ENCODE measurements at places on chromosomes 2 and 18.
A peak's percentile ranks its signal among the peaks of the same experiment; 100 is the strongest.

DNA sequence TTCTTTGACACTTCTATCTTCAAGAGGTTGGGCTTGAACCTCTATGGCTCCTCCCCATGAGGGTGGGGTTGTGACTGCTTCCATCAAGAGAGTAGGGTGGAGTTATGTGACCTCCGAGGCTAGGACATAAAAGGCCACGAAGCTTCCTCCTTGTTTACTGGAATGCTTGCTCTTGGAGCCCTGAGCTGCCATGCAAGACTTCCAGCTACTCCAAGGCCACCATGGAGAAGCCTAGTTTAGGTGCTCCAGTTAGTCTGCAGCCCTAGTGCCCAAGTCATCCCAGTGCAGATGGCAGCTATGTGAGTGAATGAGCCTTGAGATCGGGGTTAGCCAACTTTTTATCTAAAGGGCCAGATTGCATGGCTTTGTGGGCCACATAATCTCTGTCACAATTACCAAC is 2.4 kb upstream of the MERTK start:
- H3K4me1 ChIP-seq: peaks cover 26% of the 10 kb centered on the region
- no peaks in the 10 kb centered on the region for H3K27me3 ChIP-seq
- no peak overlapping the region for H3K4me3 ChIP-seq
- H3K27ac ChIP-seq: no peak overlapping the region

DNA sequence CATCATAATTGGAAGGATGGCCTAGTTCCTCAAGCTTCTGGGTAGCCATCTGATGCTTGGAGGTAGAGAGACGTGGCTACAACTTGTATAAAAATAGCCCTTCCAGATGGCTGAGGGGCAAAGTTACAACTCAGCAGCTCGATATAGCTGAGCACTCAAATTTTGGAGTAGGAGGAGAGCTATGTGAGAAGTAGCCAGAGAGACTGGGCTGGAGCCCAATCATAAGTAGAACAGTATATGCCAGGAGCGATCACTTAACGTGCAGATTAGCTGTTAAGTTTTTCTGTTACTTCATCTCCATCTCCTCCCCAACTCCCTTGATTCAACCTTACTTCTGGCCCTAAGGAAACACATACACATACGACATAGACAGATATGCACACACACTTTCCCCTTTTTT is 28.8 kb downstream of the CNRIP1 start:
- no peaks in the 10 kb centered on the region for H3K27me3 ChIP-seq
- DNase-seq: no peak
- H3K4me1 ChIP-seq: peaks cover 19% of the 10 kb centered on the region
- H3K27ac ChIP-seq: no peak overlapping the region
- H3K36me3 ChIP-seq: no peaks in the 10 kb centered on the region
- H3K4me3 ChIP-seq: no peak overlapping the region

DNA sequence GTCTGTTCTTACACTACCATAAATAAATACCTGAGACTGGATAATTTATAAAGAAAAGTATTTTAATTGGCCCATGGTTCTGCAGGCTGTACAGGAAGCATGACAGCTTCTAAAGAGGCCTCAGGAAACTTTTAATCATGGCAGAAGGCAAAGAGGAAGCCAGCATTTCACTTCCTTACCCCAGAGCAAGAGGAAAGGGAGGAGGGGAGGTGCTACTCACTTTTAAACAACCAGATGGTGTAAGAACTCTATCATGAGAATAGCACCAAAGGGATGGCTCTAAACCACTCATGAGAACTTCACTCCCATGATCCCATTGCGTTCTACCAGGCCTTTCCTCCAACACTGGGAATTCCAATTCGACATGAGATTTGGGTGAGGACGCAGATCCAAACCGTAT is 344.4 kb upstream of the SLC39A10 start:
- no peak overlapping the region for H3K27ac ChIP-seq
- H3K4me1 ChIP-seq: no peaks in the 10 kb centered on the region
- DNase-seq: peak; percentile 21
- no peaks in the 10 kb centered on the region for H3K36me3 ChIP-seq
- H3K4me3 ChIP-seq: no peak overlapping the region
- no peaks in the 10 kb centered on the region for H3K27me3 ChIP-seq

GRCh38 chr2:36392571-36393255 is 37.1 kb downstream of the CRIM1 start:
- no peak overlapping the region for H3K4me3 ChIP-seq
- no peak overlapping the region for H3K27ac ChIP-seq
- H3K27me3 ChIP-seq: no peaks in the 10 kb centered on the region
- peaks cover 29% of the 10 kb centered on the region for H3K4me1 ChIP-seq

DNA sequence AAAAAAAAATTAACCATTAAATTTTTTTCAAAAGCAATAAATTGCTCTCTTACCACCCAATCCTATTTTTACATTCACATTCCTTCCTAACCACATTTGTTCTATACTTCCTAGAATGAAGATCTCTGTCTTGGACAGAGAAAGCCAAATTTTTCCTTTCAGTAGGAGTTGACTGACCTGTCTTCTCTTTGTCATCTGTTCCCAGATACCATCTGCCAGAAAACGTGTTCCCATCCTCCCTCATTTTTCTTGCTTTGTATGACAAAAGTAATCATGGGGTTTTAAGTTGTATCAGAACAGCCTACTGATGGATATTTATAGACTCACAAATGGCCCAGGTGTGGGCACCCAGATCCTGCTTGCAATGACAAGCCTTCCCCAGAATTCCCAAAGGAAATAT is 182.1 kb downstream of the CYP26B1 start:
- H3K4me3 ChIP-seq: no peak overlapping the region
- peaks cover 11% of the 10 kb centered on the region for H3K27me3 ChIP-seq
- no peak for DNase-seq
- H3K27ac ChIP-seq: no peak overlapping the region
- no peaks in the 10 kb centered on the region for H3K4me1 ChIP-seq

DNA sequence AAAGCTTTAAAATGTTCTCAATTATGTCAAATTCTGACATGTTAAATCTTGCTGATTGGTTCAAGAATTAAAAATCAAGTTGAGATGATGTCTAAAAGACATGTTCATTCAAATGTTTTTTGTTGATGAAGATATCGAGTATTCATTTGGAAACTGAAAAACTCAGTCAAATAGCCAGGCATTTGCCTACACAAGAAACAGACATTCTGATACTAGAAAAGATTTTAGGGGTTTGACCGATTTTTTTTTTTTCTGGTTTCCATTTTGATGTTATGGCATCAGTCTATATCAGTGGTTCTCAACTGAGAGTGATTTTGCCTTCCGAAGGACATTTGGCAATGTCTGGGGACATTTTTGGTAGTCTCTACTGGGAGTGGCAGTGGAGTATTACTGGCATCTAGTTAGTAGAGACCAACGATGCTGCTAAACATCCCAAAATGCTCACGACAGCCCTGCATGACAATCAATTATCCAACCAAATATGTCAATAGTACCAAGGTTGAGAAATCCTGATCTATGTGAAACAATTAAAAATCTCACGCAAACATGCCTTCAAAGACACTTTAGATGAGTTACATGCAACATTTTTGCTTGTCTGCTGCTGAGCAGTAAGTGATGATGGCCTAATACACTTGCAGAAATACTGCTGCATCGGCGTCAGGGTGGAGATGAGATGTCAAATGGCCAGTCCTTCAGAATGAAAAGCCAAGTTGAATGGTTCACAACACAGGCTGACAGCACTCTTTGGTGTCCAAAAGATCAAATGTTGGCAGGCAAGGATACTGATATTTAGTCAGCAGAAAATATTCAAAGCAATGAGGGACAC is 12.5 kb downstream of the RASGRP3 start:
- H3K27ac ChIP-seq: no peak overlapping the region
- H3K4me1 ChIP-seq: no peaks in the 10 kb centered on the region
- no peaks in the 10 kb centered on the region for H3K27me3 ChIP-seq
- H3K4me3 ChIP-seq: no peak overlapping the region

- no peak for DNase-seq
- H3K27me3 ChIP-seq: no peaks in the 10 kb centered on the region
- H3K36me3 ChIP-seq: no peaks in the 10 kb centered on the region
- H3K4me1 ChIP-seq: no peaks in the 10 kb centered on the region
These were observed 105.4 kb upstream of the LMAN1 start for GRCh38 chr18:59464486-59464885.

DNA sequence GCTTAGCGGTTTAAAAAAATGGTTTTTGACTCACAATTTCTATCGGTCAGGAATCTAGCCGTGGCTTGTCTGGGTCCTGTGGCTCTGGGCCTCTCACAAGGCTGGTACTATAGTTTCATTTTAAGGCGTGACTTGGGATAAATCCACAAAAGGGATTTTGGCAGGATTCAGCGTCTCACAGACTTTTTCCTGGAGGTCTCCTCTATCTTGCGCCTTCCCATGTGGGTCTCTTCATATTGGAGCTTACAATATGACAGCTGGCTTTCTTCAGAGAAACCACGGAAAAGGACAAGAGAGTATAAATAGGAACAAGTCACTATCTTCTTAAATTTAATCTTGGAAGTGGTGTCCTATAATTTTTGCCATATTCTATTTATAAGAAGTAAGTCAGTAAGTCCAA is 250.5 kb downstream of the DSC3 start:
- no peak overlapping the region for H3K4me3 ChIP-seq
- no peaks in the 10 kb centered on the region for H3K36me3 ChIP-seq
- no peak for DNase-seq

DNA sequence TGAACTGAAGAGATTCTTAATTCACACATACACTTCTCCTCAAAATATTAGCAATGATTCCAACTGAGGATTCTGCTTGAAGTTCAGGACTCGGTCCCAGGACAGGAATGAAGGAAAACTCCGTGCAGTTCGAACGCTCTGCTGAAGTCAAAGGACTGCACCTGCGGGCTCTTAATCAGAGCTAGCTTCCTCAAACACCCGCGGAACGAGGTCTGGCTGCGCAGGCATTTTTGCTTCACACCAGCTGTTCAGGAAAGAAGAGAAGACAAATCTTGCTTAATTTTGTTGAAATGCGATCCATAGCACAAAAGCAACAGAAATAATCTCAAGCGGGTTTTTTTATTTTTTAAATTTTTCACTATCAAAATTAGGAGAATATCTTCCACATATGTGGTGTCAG is 175.6 kb downstream of the LAMA1 start:
- DNase-seq: no peak
- no peaks in the 10 kb centered on the region for H3K36me3 ChIP-seq
- H3K27ac ChIP-seq: no peak overlapping the region
- no peak overlapping the region for H3K4me3 ChIP-seq
- no peaks in the 10 kb centered on the region for H3K4me1 ChIP-seq

DNA sequence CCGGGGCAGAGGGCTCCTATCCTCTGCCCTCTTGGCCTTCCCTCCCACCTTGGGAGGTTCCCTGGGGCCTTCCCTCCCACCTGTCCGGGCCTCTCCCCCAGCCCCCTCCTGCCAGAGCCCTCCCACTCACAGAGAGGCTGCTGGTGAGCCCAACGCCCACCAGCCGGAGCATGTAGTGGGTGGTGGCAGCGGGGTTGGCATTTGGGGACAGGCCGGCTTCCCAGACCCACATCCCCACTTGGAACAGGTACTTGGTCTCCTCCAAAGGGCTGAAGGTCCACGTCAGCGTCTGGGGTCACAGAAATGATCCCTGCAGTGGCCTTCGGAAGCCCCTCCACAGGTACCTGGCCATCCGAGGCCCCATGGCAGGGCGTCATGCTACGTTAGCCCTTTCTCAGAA is 19.3 kb downstream of the CFAP65 start:
- no peak for DNase-seq
- no peaks in the 10 kb centered on the region for H3K36me3 ChIP-seq
- H3K4me1 ChIP-seq: no peaks in the 10 kb centered on the region

DNA sequence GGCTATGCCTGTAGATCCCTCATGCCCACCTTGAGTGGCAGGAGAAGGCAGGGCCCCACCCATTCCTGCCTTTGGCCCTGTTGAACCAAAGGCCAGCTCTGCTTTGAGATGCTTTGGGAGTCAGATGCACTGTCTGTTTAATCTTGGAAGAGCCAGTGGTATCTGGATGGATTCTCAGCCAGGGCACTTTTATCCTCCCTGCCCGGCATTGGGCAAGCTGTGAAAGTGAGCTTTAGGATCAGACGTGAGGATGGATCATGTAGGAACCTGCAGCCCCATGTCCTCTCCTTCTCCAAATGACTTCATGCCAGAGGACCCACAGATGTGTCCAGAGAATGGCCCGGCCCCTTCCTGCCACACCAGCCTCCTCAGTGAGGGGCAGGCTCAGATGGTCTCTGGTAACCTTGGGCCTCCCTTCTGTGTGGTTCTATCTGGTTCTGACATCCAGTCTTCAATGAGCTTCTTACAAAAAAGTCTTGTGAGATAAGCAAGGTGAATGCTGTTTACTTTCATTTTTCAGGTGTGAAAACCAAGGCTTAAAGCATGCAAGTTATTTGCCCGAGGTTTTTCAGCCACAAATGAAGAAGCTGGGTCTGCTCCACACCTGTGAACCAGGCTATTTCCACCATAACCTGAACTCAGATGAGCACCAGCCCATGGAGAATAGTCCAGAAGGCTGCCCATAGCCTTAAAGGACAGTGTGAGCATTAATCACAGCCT is 123.8 kb downstream of the KCTD1 start:
- no peak overlapping the region for H3K27ac ChIP-seq
- peaks cover 3% of the 10 kb centered on the region for H3K27me3 ChIP-seq
- no peak overlapping the region for H3K4me3 ChIP-seq
- H3K4me1 ChIP-seq: no peaks in the 10 kb centered on the region
- H3K36me3 ChIP-seq: no peaks in the 10 kb centered on the region

DNA sequence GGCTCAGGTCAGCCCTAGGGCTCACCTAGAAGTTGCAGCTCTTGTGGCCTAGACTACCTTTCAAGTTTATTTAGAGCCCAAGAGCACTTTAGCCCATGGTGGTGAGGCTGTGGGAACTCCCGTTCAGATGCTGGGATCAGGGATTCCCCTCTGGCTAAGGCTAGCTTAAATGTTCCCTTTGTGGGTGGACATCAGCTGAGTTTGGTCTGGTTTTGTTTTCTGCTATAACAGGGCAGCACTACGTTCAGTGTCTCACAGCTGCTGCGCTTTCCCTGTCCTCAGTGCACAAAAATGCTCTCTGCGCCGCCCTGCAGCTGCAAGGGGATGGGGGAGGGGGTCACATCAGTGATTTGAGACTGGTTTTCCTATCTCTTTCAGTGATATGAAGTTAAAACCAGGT is 170.5 kb upstream of the KCNJ3 start:
- no peaks in the 10 kb centered on the region for H3K4me1 ChIP-seq
- no peaks in the 10 kb centered on the region for H3K27me3 ChIP-seq
- H3K36me3 ChIP-seq: no peaks in the 10 kb centered on the region
- H3K4me3 ChIP-seq: no peak overlapping the region
- no peak for DNase-seq

GRCh38 chr2:232415736-232416520 is 9.3 kb downstream of the ALPG start:
- no peak overlapping the region for H3K4me3 ChIP-seq
- DNase-seq: no peak
- H3K36me3 ChIP-seq: no peaks in the 10 kb centered on the region
- H3K27me3 ChIP-seq: peaks cover 54% of the 10 kb centered on the region
- H3K4me1 ChIP-seq: no peaks in the 10 kb centered on the region

GRCh38 chr18:55064760-55065159 is 105.5 kb upstream of the CCDC68 start:
- H3K27me3 ChIP-seq: peaks cover 7% of the 10 kb centered on the region
- no peak for DNase-seq
- H3K4me3 ChIP-seq: no peak overlapping the region
- no peaks in the 10 kb centered on the region for H3K4me1 ChIP-seq
- no peaks in the 10 kb centered on the region for H3K36me3 ChIP-seq

DNA sequence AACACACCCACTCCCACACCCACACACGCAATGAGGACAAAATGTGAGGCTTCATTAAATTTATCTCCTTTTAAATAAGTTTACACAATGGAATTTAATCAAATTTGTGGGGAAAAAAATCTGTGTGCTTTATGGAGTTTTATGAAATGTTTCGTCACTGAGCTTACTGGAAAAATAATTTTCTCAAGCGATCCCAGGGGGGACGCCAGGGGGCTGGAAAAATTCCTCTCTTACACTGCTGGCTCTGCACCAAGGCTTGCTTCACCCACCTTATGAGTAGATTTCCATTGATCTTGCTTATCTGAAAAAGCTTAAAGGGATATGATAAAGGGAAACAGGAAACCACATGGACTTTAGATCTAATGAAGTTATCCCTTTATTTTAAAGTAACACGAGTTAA is 95.5 kb downstream of the CABYR start:
- peak; percentile 41 for DNase-seq
- no peaks in the 10 kb centered on the region for H3K36me3 ChIP-seq
